ENCODE measurements at places on chromosomes 7 and 10. TPM values are rescaled to one million over a fixed set of nuclear protein-coding genes. Genes with fewer than 3 reads are reported as not detected.
A peak's percentile ranks its signal among the peaks of the same experiment; 100 is the strongest.

The FBXL13 gene
- total RNA-seq: 0.32 TPM

The MRPS16 gene
- total RNA-seq: 95.5 TPM

The LEP gene
- total RNA-seq: 0.30 TPM

The MTPN gene
- total RNA-seq: 121 TPM

- DNase-seq: no peak
Measured at GRCh38 chr7:135771051-135771450, 22.4 kb upstream of the FAM180A start.

GRCh38 chr7:21999896-22000295, 54.2 kb upstream of the CDCA7L start:
- no peak for DNase-seq

GRCh38 chr10:11042357-11042756, 24.7 kb downstream of the CELF2 start:
- no peak for DNase-seq

GRCh38 chr10:12783293-12783692, 218.2 kb downstream of the CCDC3 start:
- DNase-seq: no peak

GRCh38 chr7:27150568-27151340, 1.6 kb downstream of the HOXA3 start:
- peak; percentile 82 for DNase-seq

DNA sequence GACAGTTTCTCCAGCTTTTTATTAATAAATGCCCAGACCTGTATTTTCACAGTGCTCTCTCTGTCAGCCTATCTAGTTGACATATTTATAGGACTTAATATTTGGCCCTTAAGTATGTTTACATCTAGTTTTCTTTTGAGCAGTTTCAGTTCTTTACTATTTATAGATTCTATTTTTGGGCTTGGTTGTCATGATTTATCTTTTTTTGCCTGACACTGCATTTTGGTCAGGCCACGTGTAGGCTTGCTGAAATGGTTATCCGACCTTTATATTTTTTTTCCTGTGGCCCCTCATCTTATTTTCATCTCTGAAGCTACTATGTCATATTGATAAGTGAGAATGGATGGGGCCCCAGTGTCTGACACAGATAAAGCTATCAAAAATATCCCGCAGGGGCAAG, 515.4 kb upstream of the FZD8 start:
- DNase-seq: no peak

DNA sequence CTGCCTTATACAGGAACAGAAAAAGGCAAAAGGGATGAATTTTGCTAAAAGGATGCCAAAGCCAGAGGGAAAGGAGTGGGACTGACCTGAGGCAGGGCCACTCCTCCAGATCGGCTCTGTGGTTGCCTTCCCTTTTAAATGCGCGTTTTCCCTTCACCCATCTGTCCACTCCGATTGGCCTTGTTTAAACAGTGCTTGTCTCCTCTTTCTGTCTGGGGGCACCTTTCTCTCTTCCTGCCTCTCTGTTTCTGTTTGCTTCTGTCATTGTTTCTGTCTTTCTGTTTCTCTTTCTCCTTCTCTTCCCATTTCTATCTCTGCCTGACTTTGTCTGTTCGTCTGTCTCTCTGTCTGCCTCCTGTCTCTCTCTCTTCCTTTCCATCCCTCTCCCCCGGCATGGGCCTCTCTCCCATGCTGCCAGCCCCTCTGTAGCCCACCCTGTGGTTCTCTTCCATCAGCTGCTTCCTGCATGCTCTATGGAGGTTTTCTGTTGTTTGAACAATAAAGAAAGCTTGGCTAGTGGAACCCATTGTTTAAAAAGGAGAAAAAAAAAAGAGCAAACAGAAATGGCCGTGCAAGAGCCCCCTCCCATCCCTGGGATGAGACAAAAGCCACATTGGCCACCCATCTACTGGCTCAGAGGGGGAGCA, 29.5 kb upstream of the HSPB1 start:
- DNase-seq: no peak

DNA sequence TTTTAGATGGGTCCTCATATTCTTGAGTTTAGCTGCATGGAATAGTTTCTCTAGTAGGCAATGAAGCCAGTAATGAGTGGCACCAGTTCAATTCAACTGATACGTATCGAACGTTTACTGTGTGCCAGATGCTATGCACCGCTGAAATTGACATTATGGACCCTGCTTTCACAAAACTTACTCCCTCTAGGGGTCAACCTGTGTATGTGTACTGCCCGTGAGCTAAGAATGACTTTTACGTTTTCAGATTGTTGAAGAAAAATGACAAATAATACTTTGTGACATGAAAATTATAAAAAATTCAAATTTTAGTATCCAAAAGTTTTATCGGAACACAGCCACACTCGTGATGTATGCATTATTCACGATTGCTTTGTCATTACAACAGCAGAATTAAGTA, 95.5 kb downstream of the ZMYND11 start:
- DNase-seq: no peak

DNA sequence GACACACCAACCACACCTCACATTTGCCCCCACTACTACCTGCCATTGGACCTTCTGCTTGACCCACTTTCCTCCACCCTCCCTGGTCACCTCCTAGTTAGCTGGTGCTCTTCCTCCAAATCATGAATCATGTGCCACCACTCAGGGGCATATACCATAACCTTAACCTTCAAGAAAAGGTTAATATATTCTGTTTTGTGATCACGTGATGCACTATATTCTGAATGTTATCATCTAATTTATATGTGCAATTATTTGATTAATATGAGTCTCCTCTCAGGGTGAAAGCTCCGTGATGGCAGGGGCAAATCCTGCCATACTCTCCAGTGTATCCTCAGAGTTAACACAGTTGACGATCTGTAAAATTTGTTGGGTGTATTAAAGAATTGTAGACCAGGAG, 635.5 kb downstream of the XPNPEP1 start:
- no peak for DNase-seq

DNA sequence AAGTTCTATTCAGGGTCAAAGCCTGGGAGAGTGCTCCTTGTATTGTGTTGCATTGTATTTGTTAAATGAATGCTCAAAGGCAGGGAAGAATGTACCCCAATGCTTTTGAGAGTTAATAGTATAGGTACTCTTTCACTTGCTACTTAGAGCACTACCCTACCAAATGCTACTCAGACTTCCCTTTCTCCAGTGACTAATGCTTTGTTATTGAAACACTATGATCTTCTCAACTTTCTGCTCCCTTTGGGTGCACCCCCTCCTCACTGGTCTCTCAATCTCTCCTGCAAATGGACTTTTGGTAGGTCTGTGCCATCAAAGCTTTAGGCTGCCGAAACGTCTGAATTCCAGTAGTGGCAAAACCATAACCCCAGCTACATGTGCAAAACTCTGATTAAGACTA, 177.7 kb upstream of the AHR start:
- DNase-seq: no peak

- DNase-seq: no peak
Measured at GRCh38 chr7:30164567-30164966, 29.8 kb downstream of the MTURN start.

DNA sequence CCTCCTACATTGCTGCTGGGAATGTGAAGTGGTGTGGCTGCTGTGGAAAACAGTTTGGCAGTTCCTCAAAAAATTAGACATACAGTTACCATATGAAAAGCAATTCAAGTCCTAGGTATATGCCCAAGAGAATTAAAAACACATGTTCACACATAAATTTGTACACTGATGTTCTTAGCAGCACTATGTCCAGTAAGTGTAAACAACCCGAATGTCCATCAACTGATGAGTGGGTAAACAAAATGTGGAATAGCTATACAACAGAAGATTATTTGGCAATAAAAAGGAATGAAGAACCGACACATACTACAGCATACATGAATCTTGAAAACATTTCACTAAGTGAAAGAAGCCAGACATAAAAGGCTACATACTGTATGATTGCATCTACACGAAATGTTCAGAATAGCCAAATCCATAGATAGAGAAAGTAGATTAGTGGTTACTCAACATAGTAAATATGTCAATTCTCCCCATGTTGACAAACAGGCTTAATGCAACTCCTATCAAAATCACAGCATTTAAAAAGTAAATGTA, 17.2 kb downstream of the CEP41 start:
- DNase-seq: no peak

DNA sequence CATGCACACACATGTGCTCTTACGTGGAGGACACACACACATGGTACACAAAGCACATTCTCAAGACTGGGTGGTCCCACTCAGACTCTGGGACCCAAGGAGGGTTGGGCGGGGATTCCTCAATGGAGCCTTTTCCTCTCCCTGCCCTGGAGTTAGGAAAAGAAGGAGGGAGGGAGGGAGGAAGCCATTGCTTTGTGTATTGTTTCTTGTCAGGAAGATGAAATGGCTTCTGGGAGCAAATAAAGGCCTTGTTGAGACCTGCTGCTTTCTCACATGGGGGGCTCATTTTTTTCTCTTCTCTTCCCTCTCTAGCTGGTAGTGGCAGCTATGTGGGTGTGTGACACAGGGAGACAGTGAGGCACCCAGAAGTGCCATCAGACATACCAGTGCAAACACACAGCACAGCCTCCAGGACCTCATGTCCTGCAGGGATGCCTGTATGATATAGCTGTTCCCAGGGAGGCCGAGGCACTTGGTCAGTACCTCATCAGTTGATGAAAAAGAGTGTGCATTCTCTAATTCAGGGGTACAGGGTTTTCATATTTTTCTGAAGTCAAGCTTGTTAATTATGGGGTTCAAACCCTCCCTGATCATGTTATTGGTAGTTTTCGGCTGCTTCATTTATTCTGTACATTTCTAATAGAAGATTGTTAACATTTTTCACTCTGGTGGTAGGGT, 5.7 kb downstream of the AQP1 start:
- DNase-seq: no peak

DNA sequence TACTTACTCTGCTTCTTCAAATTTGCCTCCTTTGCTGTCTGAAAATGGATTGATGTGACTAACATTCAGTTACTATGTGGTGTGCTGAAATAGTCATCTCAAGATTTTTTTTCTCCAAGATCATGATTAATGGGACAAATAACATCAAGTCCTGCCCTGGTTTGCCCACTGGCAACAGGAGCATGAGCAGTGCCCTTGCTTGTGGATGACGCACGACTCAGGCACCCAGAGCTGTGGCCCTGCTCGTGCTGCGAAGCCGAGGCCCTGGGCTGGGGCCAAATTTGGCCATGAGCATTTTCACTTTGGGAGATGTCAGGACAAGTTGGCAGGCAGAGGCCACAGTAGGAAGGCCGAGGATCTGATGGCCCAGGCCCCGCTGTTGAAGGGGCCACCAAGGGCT, 239.8 kb upstream of the IGFBP3 start:
- DNase-seq: no peak

GRCh38 chr10:60276232-60276631, 113.4 kb downstream of the ANK3 start:
- DNase-seq: no peak

DNA sequence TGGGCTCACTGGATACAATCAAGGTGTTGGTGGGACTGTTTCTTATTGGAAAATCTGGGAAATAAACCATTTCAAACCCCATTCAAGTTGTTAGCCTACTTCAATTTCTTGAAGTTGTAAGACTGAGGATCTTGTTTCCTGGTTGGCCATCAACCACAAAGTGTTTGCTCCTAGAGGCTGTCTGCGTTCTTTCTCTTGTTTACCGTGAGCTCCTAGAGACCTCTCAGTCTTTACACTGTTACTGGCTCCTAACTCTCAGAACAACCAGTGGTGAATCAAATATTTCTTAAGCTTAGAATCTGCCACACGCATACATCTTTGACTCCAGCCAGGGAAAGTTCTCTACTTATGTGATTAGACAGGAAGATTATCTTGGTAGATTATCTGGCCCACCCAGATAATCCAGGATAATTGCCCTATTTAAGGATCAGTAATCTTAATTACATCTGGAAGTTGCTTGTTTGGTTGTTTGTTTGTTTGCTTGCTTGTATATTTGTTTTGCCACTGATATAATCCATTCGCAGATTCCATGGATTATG, 798.7 kb downstream of the IPMK start:
- DNase-seq: no peak

DNA sequence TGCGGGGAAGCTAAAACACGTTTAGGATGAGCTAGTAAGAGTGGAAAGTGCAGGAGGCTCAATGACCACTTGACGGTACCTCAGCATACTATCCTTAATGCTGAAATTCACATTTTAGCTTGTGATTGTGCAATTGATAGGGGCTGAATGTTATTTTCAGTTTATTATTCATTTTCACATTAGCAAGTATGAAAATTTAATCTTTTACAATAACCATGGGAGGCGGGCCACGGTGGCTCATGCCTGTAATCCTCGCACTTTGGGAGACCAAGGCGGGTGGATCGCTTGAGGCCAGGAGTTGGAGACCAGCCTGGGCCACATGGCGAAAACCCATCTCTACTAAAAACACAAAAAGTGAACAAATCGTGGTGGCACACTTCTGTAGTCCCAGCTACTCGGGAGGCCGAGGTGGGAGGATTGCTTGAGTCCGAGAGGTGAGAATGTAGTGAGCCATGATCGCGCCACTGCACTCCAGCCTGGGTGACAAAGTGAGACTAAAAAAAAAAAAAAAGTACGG, 22.0 kb upstream of the ANLN start:
- DNase-seq: no peak

DNA sequence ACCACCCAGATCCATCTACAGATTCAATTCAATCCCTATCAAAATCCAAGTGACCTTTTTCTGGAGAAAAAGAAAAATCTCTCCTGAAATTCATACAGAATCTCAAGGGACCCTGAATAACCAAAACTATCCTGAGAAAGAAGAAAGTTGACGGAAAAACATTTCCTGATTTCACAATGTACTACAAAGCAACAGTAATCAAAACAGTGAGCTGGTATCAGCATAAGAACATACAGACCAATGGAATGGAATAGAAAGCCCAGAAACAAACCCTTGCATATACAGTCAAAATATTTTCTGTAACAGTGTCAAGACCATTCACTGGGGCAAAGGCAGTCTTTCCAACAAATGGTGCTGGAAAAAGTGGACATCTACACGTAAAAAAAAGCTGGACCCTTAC, 89.9 kb downstream of the JMJD1C start:
- no peak for DNase-seq

- no peak for DNase-seq
Measured at GRCh38 chr7:43569424-43569823, 13.5 kb upstream of the STK17A start.

DNA sequence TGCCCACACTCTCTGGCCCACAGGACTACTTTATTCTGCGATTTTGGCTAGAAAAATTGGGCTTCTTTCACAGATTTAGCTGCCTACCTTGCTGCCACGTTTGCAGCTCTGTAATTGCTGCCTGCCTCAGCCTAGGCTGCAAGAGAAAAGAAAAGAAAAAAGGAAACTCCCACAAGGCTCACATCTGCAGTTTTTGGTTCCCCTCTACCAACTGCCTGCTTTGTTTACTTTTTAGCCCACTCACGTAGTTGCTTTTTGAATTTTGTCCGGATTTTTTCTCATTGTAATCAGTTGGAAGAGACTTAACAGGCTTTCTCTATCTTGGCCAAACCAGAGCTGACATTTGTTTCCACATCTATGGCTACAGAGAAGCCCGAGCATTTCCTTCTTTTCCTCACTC, 24.3 kb downstream of the SUN3 start:
- no peak for DNase-seq

All from cardiac septum (tissue), 1 donor.